ENCODE measurements at places on chromosomes 1 and 21. TPM values are rescaled to one million over a fixed set of nuclear protein-coding genes. Genes with fewer than 3 reads are reported as not detected.

TTC39A gene
- 0.97 TPM for total RNA-seq

ZMYND12 gene
- total RNA-seq = 0.32 TPM

TBX15 gene
- 0.25 TPM for total RNA-seq

NR5A2 gene
- total RNA-seq = 16.8 TPM

SPRR5 gene
- total RNA-seq = not detected

AMY1A gene
- total RNA-seq = not detected

TPTE gene
- total RNA-seq = not detected

CGN gene
- under 0.01 TPM for total RNA-seq

ZBTB17 gene
- 58.2 TPM for total RNA-seq

Data from bladder microvascular endothelial cell (primary cell).